ENCODE measurements at places on chromosomes 3 and 15. TPM values are rescaled to one million over a fixed set of nuclear protein-coding genes. Genes with fewer than 3 reads are reported as not detected.
A peak's percentile ranks its signal among the peaks of the same experiment; 100 is the strongest.

DNA sequence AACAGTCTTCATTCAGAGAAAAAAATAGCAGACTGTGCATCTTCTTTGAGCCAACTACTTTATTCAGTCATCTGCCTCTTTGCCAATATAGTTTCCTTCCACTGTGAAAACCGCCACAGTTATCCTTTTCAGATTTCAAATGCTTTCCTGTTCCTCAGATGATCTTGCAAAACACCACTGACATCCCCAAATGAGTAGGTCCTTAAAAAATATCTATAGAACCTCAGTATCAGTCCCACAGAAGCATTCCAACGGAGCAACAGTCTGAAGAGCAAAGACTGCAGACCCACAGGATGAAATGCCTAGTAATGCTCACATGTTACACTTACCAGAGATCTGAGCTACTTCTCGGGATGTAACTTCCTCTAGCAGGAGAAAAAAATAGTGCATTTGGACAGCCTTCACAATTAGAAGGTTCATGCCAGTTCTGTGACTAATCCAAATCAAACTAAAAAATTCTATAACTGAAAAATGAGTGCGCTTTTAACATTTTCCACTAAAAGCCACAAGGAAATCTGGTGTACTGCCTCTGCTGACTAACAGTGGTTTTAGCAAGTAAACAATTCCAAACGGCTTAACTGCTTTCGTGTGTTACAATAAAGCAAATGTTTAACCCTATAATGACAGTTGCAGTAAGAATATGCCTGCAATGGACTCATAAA lies at the start of gene ANKRD28:
ANKRD28 (minus strand) TSS at position 338 of the 662 bp plus-strand sequence. CDS start 1,458 bp downstream, outside the sequence.
- no peaks in the 10 kb centered on the region for H3K36me3 ChIP-seq
- DNase-seq: peak; percentile 3
- H3K4me1 ChIP-seq: peaks cover 9% of the 10 kb centered on the region

GRCh38 chr3:66604481-66604880 lies 103.7 kb upstream of the LRIG1 start:
- H3K27ac ChIP-seq: no peak overlapping the region
- H3K27me3 ChIP-seq: no peaks in the 10 kb centered on the region
- H3K36me3 ChIP-seq: no peaks in the 10 kb centered on the region
- H3K4me3 ChIP-seq: no peak overlapping the region
- peaks cover 18% of the 10 kb centered on the region for H3K4me1 ChIP-seq
- DNase-seq: no peak

The CLEC3B gene
- 0.41 TPM for total RNA-seq

DNA sequence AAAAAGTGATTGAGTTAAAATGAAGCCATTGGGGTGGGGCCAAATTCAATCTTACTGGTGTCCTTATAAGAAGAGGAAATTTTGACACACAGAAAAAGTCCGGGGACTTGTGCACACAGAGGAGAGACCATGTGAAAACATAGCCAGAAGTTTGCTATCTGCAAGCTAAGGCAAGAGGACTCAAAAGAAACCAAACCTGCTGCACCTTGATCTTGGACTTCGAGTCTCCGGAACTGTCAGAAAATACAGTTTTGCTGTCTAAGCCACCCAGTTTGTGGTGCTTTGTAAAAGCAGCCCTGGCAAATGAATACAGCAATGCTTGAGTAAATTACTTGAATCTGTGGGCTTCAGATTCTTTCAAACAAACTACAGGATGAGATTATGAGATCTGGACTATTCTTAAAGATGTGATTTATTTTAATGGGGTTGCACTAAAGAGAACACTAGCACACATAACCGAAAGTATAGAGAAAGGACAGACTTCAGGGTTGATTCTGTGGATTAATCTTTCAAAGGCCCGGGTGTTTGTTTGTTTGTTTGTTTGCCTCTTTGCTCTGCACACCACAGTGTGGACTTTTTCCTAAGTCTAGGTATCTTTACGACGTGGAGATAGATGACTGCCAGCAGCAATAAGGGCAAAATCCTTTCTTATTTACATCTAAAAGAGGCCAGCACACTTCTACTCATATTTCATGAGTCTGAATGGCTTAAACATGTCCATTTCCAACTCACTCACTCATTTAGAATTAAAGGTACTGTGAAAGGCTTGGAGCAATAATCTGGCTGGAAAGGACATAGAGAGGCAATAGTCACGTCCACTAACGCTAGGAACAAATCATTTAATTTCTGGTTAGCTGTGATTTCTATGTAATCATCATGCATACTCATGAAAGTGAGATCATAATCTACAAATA lies 53.9 kb upstream of the SSR3 start:
- H3K4me3 ChIP-seq: no peak overlapping the region
- no peaks in the 10 kb centered on the region for H3K36me3 ChIP-seq
- DNase-seq: no peak
- H3K27ac ChIP-seq: no peak overlapping the region

The TRIM59 gene
- total RNA-seq: 12.8 TPM

- no peak overlapping the region for H3K4me3 ChIP-seq
- no peak overlapping the region for H3K27ac ChIP-seq
Measured at GRCh38 chr3:114831861-114832260, 315.2 kb downstream of the ZBTB20 start.

DNA sequence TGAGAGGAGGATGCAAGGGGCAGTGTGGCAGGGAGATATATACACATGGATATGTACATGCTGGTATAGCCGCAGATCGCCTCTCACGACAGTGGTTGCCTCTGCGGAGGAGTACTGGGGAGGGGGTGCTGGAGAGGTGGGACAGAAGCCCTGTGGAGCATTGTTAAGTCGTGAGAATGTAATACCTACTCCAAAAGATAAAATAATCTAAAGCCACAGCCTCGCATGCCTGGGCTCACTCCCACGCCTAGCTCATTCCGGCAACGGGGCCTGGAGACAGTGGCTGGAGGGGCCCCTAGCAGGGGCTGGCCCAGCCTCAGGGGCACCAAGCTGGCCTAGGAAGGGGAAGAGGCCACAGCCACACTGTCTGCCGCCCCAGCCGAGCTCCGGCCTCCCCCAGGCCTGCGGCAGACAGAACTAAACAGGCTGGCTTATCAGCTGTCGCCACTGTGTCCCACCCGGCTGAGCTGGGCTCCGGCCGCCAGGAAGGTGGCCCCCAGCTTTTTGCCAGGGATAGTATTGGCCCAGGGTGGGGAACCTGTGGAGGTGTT lies 65.1 kb upstream of the LCTL start:
- H3K27me3 ChIP-seq: peaks cover 11% of the 10 kb centered on the region
- H3K36me3 ChIP-seq: no peaks in the 10 kb centered on the region
- H3K4me1 ChIP-seq: peaks cover 20% of the 10 kb centered on the region
- H3K27ac ChIP-seq: no peak overlapping the region
- DNase-seq: no peak

- no peak overlapping the region for H3K27ac ChIP-seq
- H3K4me1 ChIP-seq: no peaks in the 10 kb centered on the region
- H3K27me3 ChIP-seq: no peaks in the 10 kb centered on the region
Measured at GRCh38 chr3:163391407-163392181, 1686.7 kb downstream of the SI start.

DNA sequence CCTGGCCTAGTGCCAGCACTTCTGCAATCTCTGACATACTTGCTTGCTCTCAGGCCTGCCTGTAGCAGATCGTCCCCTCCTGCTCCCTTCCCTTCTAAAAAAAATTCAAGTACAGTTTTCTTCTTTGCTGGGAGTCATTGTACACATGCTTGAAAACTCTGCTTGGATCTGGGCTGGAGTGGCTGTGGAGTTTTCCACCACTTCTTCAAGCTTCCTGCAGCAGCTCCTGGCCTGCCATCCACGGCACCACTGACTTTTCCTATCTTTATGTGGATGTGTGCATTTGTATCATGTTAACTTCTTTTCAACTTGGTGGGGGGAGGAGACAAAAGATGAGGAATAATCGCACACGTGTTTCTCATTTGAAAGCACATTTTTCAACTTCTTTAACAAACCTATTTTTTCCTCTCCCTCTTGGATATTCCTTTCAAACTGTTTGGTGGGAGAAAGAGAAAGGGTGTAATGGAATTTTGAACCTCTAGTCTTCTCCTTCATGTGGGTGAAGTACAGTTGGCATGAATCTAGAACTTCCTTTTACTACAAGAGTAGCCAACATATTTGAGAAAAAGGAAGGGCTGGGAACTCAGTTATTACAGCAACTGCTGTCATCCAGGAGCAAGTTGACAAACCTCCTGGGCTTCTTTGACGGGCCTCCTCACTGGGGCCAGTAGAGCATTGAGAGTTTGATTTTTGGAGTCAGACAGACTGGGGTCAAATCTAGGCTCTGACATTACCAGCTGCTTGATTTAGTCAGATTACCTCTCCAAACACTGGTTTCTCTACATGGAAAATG lies 61.2 kb upstream of the LRTM1 start:
- H3K27ac ChIP-seq: no peak overlapping the region
- no peaks in the 10 kb centered on the region for H3K27me3 ChIP-seq
- DNase-seq: no peak

DNA sequence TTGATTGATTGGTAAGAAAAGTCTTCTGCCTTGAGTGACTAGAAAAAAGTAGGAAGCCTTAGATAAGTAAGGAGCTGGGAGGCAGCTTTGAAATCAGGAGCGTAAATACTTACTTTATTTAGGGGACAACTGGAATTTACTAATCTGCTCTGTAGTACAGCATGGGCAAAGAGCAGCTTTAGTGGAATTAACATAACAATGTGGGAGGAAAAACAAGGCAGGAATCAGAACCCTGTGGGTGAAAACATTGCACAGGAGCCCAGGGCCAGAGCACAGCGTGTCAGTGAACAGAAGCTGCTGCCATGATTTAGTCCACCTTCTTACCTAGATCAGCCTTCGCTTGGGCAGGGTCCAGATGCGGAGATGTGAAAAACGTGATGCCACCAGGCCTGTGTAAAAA lies 14.6 kb downstream of the FMN1 start:
- H3K27me3 ChIP-seq: no peaks in the 10 kb centered on the region
- DNase-seq: no peak
- peaks cover 3% of the 10 kb centered on the region for H3K4me1 ChIP-seq
- H3K36me3 ChIP-seq: no peaks in the 10 kb centered on the region

DNA sequence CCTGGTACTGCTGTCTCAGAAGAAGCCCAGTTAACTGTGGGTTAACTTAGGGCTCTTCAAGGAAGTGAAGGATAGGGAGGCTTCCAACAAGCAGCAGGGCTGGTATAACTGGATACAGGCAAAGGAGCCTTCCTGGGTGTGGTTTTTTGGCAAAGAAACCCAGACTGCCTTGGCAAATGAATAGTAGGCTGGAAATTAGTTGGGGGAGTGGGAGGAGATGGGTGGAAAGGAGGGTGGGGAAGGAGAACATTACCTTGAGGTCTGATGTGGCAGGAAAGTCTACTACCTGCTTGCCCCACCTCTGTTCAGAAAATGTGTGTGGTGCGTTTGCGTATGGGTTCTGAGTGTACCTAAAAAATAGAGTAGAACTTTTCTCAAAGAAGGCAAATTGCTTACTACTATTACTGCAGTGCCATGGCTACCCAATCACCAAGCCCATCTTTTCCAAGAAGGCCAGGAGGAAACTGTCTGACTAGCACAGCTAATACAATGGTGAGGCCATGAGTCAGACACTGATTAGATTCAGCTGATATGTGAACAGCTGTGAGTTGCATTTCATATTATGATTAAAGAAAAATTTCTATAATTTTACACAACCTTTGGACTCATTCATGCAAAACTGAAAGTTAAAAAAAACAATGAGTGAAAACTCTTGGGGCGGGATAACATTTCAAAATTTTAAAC lies 55.2 kb downstream of the SPTSSB start:
- no peak for DNase-seq
- H3K27me3 ChIP-seq: peaks cover 2% of the 10 kb centered on the region
- H3K36me3 ChIP-seq: no peaks in the 10 kb centered on the region
- no peak overlapping the region for H3K4me3 ChIP-seq
- peak overlapping the region; percentile 55 for H3K27ac ChIP-seq
- H3K4me1 ChIP-seq: no peaks in the 10 kb centered on the region

The PRSS50 gene
- 0.38 TPM for total RNA-seq

GRCh38 chr15:78321041-78321570 lies 19.0 kb upstream of the CRABP1 start:
- peaks cover 5% of the 10 kb centered on the region for H3K27me3 ChIP-seq
- H3K27ac ChIP-seq: no peak overlapping the region
- no peak for DNase-seq
- H3K4me3 ChIP-seq: no peak overlapping the region
- H3K36me3 ChIP-seq: peaks cover 3% of the 10 kb centered on the region

GRCh38 chr3:114452256-114452655 lies 158.4 kb downstream of the TIGIT start:
- no peak overlapping the region for H3K27ac ChIP-seq
- no peaks in the 10 kb centered on the region for H3K36me3 ChIP-seq
- no peak overlapping the region for H3K4me3 ChIP-seq
- no peak for DNase-seq

The IL17RE gene
- total RNA-seq: 0.74 TPM

GRCh38 chr3:143757691-143758090 lies 90.6 kb downstream of the SLC9A9 start:
- peak overlapping the region; percentile 7 for H3K27ac ChIP-seq
- H3K4me1 ChIP-seq: peaks cover 15% of the 10 kb centered on the region
- no peaks in the 10 kb centered on the region for H3K36me3 ChIP-seq
- DNase-seq: no peak
- H3K27me3 ChIP-seq: no peaks in the 10 kb centered on the region

GRCh38 chr3:177349384-177349783 lies 152.1 kb upstream of the TBL1XR1 start:
- H3K4me1 ChIP-seq: peaks cover 53% of the 10 kb centered on the region
- DNase-seq: no peak
- H3K4me3 ChIP-seq: no peak overlapping the region
- no peaks in the 10 kb centered on the region for H3K36me3 ChIP-seq

DNA sequence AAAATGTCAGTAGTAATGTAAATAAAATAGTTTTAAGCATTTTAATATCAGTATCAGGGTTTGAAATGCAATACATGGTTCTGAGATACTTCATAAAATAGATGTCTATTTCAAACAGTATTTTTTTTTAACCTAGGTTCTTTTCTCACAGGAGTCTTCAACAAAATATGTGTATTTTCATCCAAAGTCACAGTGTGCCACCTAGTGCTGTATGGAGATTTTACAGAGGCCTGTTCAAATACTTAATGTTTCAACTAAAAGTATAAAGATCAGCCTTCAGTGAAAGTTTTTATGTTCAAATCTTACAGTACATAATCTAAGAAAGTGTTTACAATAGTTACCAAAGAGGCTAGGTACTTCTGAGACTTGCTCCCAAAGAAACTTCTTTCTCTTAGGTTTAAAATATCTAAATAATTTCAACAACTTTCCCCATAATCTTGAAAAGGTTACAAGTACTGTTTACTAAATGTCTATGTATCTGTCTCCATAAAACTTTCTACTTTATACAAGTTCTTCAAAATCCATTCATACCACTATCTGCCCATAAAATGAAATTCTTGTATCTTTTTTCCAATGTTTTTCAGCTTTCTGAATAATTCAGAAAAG lies 38.3 kb downstream of the SCAPER start:
- no peak overlapping the region for H3K4me3 ChIP-seq
- H3K4me1 ChIP-seq: no peaks in the 10 kb centered on the region
- H3K36me3 ChIP-seq: no peaks in the 10 kb centered on the region
- H3K27me3 ChIP-seq: peaks cover 2% of the 10 kb centered on the region
- peak; percentile 9 for DNase-seq
- H3K27ac ChIP-seq: no peak overlapping the region

Measured in endothelial cell (in vitro differentiated cells).